ENCODE measurements at places on chromosomes 2 and 18.

DNA sequence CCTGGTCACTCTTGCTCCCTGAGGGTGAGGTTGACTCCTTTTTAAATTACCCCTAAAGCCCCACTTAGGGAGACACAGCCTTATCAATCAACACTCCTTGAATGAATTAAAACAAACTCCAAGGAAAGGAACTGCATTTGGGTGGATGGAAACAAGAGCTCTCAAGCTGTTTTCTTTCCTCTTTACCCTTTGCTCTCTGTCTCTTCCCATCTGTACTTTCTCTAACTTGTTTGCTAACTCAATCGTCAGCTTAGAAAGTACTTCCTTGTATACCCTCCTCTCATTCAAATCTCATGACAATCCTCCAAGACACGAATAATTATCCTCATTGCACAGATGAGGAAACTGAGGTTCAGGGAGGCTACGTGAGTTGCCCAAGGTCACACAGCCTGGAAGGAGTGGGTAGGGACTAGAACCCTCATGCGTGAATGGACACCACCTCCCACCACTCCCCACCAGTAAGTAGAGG is 32.7 kb downstream of the ZFP36L2 start:
- DNase-seq: no peak

DNA sequence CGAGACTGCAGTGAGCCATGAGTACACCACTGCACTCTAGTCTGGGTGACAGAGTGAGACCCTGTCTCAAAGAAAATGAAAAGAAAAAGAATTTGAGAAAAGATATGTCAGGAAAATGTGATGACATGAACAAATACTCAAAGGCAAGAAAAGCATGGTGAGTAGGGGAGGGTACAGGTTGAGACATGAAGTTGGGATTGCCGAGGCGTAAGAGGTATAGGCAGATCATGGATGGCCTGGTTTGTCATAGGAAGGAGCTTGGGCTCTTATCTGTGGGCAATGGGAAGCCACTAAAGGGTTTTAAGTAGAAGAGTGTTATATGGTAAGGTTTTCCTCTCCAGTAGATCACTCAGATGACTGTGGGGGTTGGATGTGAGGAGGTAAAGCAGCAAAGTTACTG is 32.3 kb downstream of the SPAST start:
- DNase-seq: no peak

DNA sequence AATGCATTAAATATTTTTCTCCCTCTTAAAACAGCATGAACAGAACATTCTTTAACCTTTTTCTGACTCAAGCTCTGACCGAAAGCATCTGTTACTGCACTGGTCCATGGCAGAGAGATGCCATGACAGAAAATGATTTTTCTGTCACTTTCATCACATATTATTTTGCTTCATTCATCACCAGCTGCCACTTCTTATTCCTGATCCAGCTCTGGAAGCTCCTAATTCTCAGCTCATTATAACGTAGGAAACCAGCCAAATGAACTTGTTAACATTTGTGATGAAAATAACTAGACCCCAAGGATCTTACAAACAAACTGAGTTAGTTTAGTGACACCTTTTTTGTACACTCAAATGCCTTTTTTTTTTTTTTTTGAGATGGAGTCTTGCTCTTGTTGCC is 7.6 kb upstream of the CFLAR start:
- DNase-seq: no peak

DNA sequence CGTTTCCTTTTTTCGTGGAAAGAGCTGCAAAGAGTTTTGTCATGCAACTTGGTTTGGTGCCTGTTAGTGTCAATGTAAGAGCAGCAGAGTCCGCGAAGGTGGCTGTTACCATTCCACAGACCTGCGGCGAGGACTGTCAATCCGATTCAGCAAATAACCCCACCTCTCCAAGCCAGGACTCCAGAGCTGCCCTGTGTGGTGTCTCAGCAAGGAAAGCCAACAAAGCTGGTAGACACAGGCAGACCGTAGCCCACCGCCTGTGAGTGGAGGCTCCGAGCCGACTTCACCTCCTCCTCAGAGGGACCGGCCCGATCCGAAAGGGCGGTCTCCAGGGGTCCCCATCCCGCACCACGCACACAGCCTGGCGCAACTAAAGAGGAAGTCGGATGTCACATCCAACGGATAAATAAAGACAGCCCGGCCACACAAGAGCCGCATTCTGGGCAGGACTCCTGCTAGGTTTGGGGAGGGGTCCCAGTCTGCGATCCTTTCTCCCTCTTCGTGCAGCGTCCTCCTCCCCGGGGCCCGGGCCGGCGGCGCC is 819 bp downstream of the ANKRD44 start:
- DNase-seq: no peak

DNA sequence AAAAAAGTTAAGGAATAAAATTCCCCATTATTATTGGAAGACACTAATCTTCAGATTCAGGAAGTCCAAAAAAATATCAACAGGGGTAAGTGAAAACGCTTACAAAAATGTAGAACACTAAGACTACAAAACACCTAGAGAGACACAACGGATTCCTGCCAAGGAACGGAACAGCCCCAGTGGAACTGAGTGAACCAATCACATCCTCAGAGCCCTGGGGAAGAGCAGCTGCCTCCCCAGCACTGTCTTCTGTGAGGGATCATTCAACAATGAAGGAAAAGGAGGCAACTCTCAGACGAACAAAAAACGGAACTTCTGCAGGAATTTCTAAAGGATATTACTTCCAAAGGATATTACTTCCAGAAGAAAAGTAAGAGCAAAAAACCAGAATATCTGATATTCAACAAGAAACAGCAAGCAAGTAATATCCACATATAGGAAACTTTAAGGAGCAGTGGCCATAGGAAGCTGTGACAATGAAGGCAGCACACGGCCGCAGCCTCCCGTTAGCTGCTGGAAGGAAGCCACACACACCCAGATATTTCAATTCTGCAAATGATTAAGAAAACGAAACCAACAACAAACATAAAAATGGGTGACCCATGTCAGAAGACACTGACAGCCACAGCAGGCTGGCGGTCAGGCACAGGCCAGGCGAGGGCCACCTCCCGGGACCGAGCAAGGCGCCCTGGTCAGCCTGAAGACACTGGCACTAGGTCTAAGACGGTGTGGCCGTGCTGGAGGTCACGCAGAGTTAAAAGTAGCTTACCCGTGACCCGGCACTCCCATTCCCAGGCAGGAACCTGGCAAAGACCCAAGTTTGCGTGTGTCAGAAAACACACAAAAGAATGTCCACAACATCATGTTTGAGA is 81.8 kb downstream of the HDAC4 start:
- DNase-seq: no peak

- no peak for DNase-seq
Measured at GRCh38 chr2:83584672-83585071, 874.4 kb downstream of the SUCLG1 start.

- DNase-seq: no peak
Measured at GRCh38 chr2:164599954-164600589, 21.2 kb downstream of the GRB14 start.

DNA sequence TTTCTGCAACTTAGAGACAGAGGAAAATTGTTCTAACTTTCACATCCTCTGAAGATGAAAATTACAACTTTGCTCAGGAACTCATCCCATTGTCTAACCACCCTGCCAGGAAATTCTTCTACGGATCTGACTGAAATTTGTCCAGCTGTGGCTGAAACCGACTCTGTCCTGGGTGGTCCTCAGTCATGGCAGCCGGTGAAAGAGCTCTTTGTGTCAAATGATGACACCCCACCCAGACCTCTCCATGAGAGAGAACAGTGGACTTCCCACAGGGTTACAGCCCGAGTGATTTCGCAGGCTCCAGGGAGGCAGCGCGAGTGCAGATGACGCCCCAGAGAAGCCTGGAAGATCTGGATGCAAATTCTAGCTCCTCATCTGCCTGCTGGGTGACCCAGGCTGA is 65.1 kb upstream of the TRIB2 start:
- DNase-seq: no peak

GRCh38 chr2:161237392-161238264 is 70.6 kb upstream of the PSMD14 start:
- no peak for DNase-seq

- no peak for DNase-seq
Measured at GRCh38 chr2:136167721-136168475, 49.9 kb upstream of the CXCR4 start.

Data from 8988T (cell line).